Sciatic nerve (tissue), 2 donors: ENCODE measurements at places on chromosomes 7 and 10.

GRCh38 chr7:14191686-14192098 lies 202.2 kb upstream of the ETV1 start:
- no peak for DNase-seq

GRCh38 chr10:100829097-100829870 lies 83.5 kb upstream of the SLF2 start:
- no peak for DNase-seq

- no peak for DNase-seq
Observed at GRCh38 chr7:113824117-113824823, 94.5 kb downstream of the PPP1R3A start.

DNA sequence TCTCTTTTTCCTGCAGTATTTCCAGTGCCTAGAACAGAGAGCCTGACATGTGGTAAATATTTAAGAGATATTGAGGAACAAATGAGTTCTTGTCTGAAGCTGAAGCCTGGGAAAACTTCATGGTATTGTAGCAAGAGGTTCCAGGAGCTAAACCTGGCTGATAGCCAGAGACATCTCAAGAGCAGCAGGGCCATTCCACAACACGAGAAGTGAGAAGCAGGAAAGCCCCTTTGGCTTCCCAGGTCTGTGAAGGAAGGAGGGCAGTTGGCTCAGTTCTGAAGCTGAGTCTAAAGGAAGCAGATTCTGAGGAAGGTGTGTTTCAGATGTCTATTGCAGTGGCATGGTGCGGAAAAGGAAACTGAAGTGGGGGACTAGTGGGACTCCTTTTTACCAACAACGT lies 63.8 kb upstream of the FAM204A start:
- no peak for DNase-seq

- DNase-seq = no peak
Observed at GRCh38 chr10:118444069-118444468, 101.9 kb upstream of the FAM204A start.

GRCh38 chr10:79260811-79261740 lies 86.2 kb upstream of the PPIF start:
- DNase-seq = no peak

GRCh38 chr7:143245123-143245522 lies 18.1 kb upstream of the GSTK1 start:
- no peak for DNase-seq

GRCh38 chr10:130875116-130875515 lies 436.4 kb downstream of the TCERG1L start:
- DNase-seq = no peak

DNA sequence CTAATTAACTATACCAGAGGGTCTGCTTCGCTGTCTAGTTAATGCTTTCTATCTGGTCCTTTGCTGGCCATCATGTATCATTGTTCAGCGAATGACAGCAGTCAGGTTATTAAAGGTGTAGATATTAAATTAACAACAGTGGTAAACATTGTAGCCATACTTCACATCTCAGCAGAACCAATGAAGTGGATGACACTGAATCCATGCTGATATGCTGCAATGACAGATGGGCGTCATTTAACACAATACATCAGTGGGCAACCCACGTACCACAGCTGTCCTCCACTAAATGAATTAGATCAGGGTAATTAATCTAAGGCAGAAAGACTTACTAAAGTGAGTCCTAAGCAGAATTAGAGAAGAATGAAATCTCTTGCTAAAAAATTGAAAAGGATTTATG lies 767.2 kb downstream of the NXPH1 start:
- DNase-seq = no peak

GRCh38 chr7:43876241-43876640 lies 6.9 kb upstream of the MRPS24 start:
- DNase-seq = no peak

- no peak for DNase-seq
Observed at GRCh38 chr10:122707535-122707934, 7.9 kb upstream of the C10orf120 start.

DNA sequence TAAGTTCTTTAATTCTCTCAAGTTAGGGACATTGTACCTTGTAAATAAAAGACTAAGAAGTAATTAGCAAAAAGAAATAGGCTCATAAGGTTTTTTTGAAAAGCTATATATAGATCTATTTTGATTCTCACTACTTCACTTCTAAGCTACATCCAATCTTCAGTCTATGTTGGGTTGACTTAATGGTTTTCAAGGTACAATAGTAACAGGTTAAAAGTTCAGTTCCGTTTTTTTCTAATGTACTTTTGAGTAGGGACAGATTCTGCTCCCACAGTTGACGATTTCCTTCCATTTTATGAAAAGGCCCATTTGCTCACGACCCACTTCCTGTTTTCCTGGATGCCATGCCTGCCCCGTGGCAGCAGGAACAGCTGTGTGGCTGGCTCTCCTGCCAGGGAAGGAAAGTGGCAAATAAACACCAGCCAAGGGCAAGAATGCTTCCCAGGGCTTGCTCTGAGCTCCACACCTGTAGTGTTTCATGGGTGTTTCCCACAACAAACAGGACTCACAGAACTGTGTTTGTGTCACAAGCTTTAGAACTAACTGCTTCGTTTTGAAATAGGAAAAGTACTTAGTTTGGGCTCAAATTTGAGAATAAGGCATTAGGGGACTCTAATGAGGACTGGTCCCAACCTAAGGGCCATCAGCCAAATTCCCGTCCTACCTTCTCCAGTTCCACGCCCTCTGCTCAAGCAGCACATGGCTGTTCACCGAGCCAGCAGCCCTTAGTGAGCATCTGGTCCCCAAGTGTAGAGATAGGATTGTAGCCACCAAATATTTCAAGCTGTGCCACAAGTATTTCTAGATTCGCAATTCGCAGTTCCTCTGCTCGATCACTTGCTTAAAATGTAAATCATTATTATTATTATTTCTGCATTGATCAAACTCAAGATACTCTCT lies 240.7 kb downstream of the COBL start:
- DNase-seq = no peak

DNA sequence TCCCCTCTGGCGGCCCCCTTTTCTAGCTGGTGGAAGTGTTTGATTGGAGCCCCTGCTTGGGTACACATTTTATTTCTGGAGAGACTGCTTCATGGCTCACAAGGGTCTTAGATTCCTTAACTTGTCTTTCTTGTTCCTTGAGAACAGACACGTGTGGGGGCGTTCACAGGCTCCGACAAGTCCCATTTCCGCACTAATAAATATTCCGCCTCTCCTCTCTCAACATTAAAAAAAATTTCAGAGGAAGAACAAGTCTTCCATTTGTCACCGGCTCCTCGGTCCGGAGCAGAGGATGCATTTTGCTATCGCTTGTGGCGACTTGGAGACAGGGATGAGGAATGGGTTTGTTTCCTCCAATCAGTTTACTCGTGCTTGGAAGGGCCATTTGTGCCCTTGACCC lies 134.0 kb upstream of the PODXL start:
- no peak for DNase-seq

DNA sequence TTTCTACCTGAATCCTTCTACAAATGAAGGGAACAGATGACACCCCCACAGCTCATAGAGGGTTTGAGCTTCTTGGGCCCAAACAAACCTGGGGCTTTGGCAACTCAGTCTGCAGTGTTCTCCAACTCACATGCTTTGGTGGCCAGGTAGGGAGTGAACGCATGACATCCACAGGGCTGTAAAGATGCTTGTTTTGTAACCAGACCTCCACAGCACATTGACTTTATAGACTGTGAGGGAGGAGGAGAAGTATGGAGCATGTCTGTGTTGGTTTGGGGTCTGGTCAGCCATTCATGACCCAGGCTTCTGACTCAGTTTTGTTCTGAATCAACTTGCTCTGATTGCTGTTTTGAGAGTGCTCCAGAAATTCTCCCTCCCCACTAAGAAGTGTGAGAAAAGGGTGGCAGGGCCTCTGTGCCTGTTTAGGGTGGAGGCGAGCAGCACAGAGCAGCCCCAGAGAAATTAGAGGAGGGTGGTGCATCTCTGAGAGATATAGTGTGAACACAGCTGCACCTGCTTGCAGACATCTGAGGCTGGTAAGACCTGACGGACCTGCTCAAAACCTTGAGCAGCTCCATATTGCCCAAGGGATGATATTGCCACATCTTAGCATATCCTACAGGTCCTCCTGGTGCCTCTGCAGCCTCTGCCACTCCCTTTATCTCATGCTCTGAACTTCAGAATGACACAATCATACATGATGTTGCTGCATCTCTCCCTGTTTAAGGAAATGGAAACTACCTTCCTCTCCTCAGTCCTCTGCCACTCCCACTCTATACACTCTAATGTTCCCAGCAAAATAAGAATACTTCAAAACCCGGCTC lies 287.7 kb downstream of the ABCA13 start:
- DNase-seq = no peak

DNA sequence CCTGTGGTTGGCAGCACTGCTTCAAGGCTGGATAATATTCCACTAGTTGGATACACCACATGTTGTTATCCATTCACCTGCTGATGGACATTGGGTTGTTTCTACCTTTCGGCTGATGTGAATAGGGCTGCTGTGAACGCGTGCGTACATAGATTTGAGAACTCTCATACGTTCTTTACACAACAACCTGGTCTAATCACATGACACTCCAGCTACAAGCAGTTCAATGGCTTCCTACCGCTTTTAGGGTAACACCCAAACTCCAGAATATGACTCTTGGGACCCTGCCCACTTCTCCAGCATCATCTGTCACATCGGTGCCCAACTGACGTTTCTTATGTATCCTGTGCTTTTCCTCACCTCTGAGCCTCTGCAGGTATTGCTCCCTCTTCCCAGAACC lies 114.6 kb downstream of the ABLIM1 start:
- no peak for DNase-seq

DNA sequence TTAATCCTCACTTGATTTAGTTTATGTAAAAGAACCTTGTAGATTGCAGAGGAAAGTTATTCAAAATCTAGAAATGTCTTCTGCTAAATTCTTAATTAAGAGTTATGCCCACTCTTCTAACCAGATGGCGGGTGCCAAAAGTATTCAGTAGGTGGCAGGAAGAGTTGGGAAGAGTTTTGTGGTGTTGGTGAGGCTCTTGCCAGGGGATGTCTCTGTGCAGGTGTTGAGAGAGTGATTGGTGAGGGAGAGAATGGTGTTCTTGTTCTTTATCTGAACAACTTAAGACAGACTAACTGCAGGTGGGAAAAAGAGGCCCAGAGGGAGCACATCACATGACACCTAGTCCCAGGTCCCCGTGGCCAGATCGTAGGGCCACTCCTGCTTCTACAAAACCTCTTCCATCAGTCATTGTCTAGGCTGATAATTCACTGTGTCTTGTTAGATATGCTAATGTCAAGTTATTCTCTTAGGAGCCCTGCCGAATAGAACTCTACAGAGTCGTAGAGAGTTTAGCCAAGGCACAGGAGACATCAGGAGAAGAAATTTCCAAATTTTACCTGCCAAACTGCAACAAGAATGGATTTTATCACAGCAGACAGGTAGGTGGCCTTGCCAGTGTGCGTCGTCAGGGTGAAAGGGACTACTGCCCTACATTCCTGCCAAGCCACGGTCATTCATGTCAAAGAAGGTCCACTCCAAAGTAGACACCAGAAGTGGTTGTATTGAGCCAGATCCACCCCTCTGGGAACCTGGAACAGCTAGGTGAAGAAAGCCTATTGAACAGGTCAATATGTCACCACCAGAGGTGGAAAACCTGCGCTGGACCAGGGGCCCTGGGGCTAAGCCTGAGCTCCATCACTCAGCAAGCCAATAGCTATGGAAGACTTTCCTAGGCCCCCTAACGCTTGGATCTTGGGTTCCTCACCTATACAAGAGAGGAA lies 3.4 kb downstream of the IGFBP1 start:
- DNase-seq = no peak

- DNase-seq = no peak
Observed at GRCh38 chr7:31940167-31940566, 130.0 kb downstream of the PDE1C start.

DNA sequence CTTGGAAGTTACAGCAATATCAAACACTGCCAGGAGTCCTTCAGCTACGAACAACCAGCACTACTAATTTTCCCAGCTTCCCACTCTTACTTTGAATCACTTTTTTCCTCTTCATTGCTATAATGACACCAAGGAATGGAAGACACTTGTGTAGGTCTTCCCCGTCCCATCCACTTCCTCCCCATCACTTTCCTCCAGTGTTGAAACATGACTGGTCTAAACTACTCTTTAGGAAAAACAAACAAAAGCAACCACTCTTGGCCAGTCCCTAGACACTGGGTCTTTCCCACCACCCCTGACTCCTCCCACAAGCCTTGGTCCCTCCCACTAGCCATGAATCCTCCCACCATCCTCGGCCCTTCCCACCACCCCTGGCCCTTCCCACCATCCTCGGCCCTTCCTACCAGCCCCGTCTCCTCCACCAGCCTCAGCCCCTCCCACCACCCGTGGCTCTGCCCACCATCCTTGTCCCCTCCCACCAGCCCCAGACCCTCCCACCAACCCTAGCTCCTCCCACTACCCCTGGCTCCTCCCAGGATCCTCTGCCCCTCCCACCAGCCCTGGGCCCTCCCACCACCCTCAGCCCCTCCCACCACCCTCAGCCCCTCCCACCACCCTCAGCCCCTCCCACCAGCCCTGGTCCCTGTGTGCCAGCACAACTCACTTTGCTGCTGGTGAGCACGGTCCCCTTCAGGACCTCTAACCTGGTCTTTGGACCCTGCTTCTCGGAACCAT lies 68.5 kb downstream of the CXCL12 start:
- no peak for DNase-seq

- DNase-seq = no peak
Observed at GRCh38 chr10:131636116-131636515, 264.7 kb upstream of the PPP2R2D start.

GRCh38 chr10:92640107-92640506 lies 47.2 kb downstream of the KIF11 start:
- no peak for DNase-seq

DNA sequence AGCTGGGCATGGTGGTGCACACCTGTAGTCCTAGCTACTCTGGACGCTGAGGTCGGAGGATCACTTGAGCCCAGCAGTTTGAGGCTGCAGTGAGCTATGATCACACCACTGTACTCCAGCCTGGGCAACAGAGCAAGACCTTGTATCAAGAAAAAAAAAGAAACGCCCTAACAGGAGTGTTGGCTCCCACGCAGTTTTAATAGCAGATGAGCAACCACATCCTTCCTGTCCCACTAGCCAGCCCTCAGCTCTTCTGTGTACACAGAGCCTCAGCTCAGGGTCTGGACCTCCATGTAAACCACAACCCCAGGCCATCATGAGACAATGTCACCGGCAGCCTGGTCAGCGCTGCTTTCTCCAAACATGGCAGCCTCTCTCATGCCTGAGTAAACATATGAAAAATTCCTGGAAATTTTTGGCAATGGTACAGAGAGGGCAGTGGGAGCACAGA lies 108.2 kb downstream of the PIP4K2A start:
- no peak for DNase-seq

- no peak for DNase-seq
Observed at GRCh38 chr10:16809074-16809718, 8.0 kb downstream of the RSU1 start.

GRCh38 chr7:155306673-155307470 lies 9.2 kb downstream of the INSIG1 start:
- no peak for DNase-seq
